Glutamatergic neuron (in vitro differentiated cells): ENCODE measurements at places on chromosomes 5 and 9.
A peak's percentile ranks its signal among the peaks of the same experiment; 100 is the strongest.

GRCh38 chr9:77710316-77710715 is 62.2 kb upstream of the GNA14 start:
- H3K4me1 ChIP-seq: peaks cover 35% of the 10 kb centered on the region
- peaks cover 1% of the 10 kb centered on the region for H3K27me3 ChIP-seq
- no peak for DNase-seq
- peaks cover 8% of the 10 kb centered on the region for H3K36me3 ChIP-seq
- no peak overlapping the region for H3K4me3 ChIP-seq

DNA sequence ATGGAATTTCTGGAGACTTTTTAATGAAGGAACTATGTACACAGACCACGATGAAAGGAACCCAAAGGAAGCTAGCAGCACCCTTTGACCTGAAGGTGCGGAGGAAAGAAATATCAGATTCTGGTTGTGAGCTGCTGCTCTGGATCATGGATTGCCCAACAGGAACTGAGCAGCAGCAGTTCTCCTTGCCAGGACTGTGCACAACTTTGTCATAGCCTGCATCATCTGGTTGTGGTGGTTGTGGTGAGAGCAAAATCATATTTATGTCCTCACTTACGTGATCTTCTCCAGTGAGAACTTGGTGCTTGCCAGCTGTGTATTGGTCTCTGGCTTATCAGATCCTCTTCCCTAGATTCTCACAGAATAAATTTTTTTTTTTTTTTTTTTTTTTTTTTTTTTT is 70.7 kb upstream of the LPAR1 start:
- H3K36me3 ChIP-seq: no peaks in the 10 kb centered on the region
- no peak overlapping the region for H3K27ac ChIP-seq
- H3K4me1 ChIP-seq: no peaks in the 10 kb centered on the region
- H3K27me3 ChIP-seq: no peaks in the 10 kb centered on the region
- DNase-seq: no peak

- peaks cover 12% of the 10 kb centered on the region for H3K36me3 ChIP-seq
- DNase-seq: no peak
- no peak overlapping the region for H3K4me3 ChIP-seq
- no peaks in the 10 kb centered on the region for H3K4me1 ChIP-seq
- no peak overlapping the region for H3K27ac ChIP-seq
These were observed 205.1 kb downstream of the AUH start for GRCh38 chr9:91156451-91157234.

DNA sequence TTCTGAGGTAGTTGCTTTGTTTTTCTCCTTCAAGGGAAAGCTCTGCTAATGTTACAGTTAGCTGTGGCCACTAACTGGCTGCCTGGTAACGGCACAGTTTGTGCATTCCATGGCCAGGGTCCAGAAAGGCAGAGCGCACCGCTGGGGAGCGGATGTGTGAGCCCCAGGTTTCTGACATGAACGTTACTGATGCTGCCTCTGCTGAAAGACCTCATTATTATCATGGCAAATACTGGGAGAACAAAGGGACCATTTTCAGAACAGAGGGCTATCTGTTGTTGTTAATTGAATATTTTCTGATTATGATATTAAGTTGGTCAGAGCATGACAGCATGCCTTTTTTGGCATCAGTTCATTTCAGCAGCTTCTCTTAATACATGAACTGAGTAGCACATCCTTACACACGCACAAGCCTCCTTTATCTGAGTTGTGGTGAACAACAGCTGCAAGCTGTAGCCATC is 134.1 kb downstream of the NUDT12 start:
- H3K36me3 ChIP-seq: no peaks in the 10 kb centered on the region
- no peaks in the 10 kb centered on the region for H3K27me3 ChIP-seq
- H3K4me3 ChIP-seq: no peak overlapping the region
- peaks cover 17% of the 10 kb centered on the region for H3K4me1 ChIP-seq
- DNase-seq: no peak
- H3K27ac ChIP-seq: no peak overlapping the region

- peaks cover 9% of the 10 kb centered on the region for H3K36me3 ChIP-seq
- DNase-seq: no peak
- H3K27me3 ChIP-seq: no peaks in the 10 kb centered on the region
- H3K4me1 ChIP-seq: no peaks in the 10 kb centered on the region
- no peak overlapping the region for H3K4me3 ChIP-seq
- no peak overlapping the region for H3K27ac ChIP-seq
These were observed 16.6 kb upstream of the C9orf152 start for GRCh38 chr9:110224583-110224982.

DNA sequence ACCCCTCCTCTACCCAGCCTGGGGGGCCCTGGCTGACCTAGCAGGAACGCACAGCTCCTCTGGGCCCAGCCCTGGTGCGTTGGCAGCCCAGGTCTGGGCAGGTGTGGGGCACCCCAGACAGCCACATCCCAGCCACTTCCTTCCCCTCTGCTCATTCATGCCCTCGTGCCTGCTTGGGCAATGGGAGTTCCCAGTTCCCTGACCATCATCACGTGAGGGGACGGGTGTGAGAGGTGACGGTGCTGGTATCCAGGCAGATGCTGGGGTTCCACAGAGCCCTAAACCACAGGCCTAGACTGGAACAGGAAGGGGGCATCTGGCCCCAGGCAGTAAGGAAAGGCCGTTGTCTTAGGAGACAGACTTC is 8.4 kb downstream of the RALGDS start:
- no peaks in the 10 kb centered on the region for H3K36me3 ChIP-seq
- peak overlapping the region; percentile 59 for H3K27ac ChIP-seq
- H3K27me3 ChIP-seq: peaks cover 37% of the 10 kb centered on the region

- no peaks in the 10 kb centered on the region for H3K4me1 ChIP-seq
- H3K27ac ChIP-seq: no peak overlapping the region
- no peak overlapping the region for H3K4me3 ChIP-seq
- H3K36me3 ChIP-seq: peaks cover 5% of the 10 kb centered on the region
- H3K27me3 ChIP-seq: peaks cover 2% of the 10 kb centered on the region
These were observed 16.4 kb downstream of the RUSC2 start for GRCh38 chr9:35506359-35506758.

- peak overlapping the region; percentile 88 for H3K27ac ChIP-seq
- H3K4me1 ChIP-seq: peaks cover 7% of the 10 kb centered on the region
- H3K36me3 ChIP-seq: peaks cover 9% of the 10 kb centered on the region
- peak overlapping the region; percentile 87 for H3K4me3 ChIP-seq
- H3K27me3 ChIP-seq: peaks cover 5% of the 10 kb centered on the region
- DNase-seq: peak; percentile 79
These were observed 704 bp downstream of the SUSD1 start for GRCh38 chr9:112174222-112174964.

DNA sequence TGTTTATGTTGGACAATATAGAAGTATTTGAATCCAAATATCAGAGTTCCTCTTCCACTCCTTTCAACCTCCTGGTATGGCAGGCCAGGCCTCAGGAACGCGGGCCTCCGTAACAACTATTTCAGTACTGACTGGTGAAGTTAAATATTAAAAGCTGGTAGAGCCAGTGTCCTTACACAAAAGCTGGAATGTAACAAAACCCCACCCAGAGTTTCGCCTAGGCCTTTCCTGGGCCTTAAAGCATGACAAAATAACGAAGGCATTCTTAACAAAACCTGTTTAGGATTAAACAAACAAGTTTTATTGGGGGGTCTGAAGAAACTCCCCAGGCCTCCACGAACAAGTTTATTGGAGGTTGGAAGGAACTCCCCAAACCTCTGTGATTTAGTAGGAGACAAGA is 61.6 kb upstream of the GNE start:
- no peak overlapping the region for H3K4me3 ChIP-seq
- peaks cover 2% of the 10 kb centered on the region for H3K27me3 ChIP-seq
- peaks cover 3% of the 10 kb centered on the region for H3K4me1 ChIP-seq
- H3K36me3 ChIP-seq: peaks cover 8% of the 10 kb centered on the region
- H3K27ac ChIP-seq: no peak overlapping the region
- no peak for DNase-seq

DNA sequence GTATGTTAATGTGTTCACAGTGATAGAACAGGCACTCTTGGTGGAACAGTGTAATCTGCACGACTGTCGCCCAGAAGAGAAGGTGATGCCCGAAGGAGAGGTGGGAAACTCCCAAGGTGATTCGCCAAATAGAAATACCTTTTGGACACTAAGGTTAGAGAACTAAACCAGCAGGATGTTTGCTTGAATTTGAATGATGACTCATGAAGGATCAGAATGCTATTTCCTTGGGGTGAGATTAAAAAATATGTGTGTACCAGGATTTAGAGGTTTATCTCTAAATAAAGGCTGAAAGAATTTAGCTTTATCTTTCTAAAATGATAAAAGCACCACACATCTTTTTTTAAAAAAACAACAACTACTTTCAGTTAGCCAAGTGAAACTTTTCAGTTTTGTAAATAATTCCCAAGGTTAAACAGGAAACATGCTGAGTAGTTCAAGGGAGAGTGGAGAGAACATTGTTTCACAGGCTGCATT is 297.4 kb upstream of the TAS2R1 start:
- DNase-seq: no peak
- H3K4me1 ChIP-seq: peaks cover 1% of the 10 kb centered on the region
- H3K27ac ChIP-seq: no peak overlapping the region
- H3K4me3 ChIP-seq: no peak overlapping the region
- no peaks in the 10 kb centered on the region for H3K36me3 ChIP-seq

DNA sequence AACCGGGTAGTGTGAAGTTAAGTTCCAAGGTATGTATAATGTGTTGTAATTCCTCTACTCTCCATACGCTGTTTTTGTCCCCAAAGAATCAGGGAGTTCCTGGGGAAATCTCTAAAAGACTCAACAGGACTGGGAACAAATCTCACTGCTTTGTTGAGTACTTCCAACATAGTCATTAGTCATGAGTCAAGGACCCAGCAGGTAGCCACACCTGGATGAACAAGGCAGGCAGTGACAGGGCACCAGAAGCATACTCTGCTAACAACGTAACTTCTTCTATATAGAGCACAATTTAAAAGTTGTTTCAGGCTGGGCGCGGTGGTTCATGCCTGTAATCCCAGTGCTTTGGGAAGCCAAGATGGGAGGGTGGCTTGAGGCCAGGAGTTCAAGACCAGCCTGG is 126.8 kb downstream of the SLC1A3 start:
- H3K4me1 ChIP-seq: peaks cover 10% of the 10 kb centered on the region
- no peak for DNase-seq
- H3K27ac ChIP-seq: no peak overlapping the region
- no peaks in the 10 kb centered on the region for H3K36me3 ChIP-seq

- no peaks in the 10 kb centered on the region for H3K36me3 ChIP-seq
- DNase-seq: peak; percentile 22
- H3K27ac ChIP-seq: no peak overlapping the region
- no peak overlapping the region for H3K4me3 ChIP-seq
These were observed 174.6 kb upstream of the ZNF608 start for GRCh38 chr5:124920909-124921666.

DNA sequence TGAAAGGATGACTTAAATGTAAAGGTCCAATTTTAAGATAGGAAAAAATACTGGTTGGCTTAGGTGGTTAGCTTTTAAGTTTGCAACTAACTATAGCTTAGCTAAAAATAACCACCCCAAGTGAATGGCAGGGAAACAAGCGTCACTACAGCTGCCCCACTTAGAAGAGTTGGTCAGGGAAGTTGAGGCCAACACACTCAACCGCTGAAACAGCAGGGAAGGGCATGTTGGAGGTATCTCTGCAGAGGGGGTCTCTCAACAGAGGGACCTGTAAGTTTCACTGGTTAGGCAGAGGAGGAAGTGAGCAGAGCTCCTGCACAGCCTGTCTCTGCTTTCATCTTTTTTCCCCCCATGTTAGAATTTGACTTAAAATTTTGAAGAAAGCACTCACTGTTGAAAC is 75.3 kb downstream of the LHFPL2 start:
- H3K27ac ChIP-seq: no peak overlapping the region
- H3K36me3 ChIP-seq: peaks cover 4% of the 10 kb centered on the region
- H3K4me3 ChIP-seq: no peak overlapping the region
- peaks cover 9% of the 10 kb centered on the region for H3K4me1 ChIP-seq

GRCh38 chr5:69329905-69330489 is 2.6 kb downstream of the CCDC125 start:
- no peak overlapping the region for H3K27ac ChIP-seq
- no peak overlapping the region for H3K4me3 ChIP-seq
- H3K4me1 ChIP-seq: no peaks in the 10 kb centered on the region
- H3K36me3 ChIP-seq: no peaks in the 10 kb centered on the region

DNA sequence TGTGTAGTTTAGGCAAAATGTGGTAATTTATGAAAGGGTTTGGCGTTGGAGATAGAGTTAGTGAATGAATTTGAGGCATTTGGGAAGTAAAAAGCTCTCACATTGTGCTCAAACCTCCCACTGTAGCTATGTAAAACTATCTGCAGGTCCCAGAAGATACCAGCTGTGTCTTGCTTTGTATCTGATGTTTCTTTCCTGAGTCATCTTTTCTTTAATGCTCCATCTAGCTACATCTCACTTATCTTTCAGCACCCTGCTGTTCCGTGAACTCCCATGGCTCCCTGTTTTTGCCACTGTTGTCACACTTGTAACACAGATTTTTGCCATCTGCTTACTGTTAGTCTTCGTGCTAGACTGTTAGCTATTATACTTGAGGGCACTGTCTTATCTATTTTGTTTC is 253.1 kb downstream of the NPR3 start:
- H3K4me3 ChIP-seq: peak overlapping the region; percentile 67
- no peak for DNase-seq
- H3K27ac ChIP-seq: peak overlapping the region; percentile 79
- H3K27me3 ChIP-seq: peaks cover 4% of the 10 kb centered on the region

DNA sequence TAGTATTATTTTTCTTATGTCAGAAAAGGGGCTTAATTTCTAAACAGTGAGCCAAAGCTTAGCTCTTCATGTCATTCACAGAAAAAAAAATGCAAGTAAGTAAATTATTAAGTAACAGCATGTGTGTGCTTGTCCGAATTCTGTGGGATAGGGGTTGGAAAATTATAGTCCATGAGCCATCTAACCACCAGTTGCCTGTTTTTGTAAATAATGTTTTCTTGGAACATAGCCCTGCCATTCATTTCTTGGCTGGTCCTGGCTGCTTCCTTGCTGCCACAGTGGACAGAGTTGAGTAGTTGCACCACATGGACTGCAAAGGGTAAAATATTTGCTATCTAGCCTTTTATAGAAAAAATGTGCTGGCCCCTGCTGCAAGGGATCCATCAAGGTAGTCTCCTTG is 513.7 kb upstream of the WWC1 start:
- H3K36me3 ChIP-seq: no peaks in the 10 kb centered on the region
- H3K4me1 ChIP-seq: peaks cover 3% of the 10 kb centered on the region
- H3K4me3 ChIP-seq: no peak overlapping the region
- no peak overlapping the region for H3K27ac ChIP-seq

DNA sequence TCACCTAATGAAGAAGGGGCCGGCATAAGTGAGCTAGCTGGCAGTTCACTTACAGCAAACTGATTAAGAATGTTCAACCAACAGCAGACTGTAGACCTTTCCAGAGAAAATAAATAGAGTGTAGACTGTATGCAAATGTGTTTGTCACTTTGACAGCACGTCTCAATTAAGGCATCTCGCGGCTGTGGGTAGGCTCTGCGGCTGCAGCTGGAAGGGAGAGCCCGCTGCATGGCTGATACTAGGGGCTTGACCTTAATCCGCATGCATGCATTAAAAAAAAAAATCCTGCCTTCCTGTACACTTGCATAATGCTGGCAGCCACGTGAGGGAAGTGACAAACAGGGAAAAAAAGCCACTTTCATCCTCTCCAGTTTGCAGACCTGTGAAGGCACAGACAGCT is 82.3 kb downstream of the CRB2 start:
- H3K4me3 ChIP-seq: no peak overlapping the region
- no peaks in the 10 kb centered on the region for H3K36me3 ChIP-seq
- no peak overlapping the region for H3K27ac ChIP-seq
- no peaks in the 10 kb centered on the region for H3K27me3 ChIP-seq
- no peak for DNase-seq
